Stimulated activated CD4-positive, alpha-beta T cell treated with anti-CD3 and anti-CD28 coated beads, Interleukin-15, amount 100 ng/mL, for 1 hour (primary cell): ENCODE measurements at places on chromosomes 11 and 22.

DNA sequence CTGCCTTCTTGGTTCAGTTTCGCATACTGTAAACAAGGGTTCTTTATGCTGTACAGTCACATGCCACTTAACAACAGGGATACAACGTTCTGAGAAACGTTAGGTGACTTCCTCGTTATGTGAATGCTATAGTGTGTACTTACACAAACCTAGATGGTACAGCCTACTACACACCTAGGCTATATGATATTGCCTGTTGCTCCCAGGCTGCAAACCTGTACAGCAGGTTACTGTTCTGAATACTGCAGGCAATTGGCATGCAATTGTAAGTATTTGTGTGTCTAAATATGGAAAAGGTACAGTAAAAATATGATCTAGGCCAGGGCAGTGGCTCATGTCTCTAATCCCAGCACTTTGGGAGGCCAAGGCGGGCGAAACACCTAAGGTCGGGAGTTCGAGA is 85.7 kb upstream of the PRDM11 start:
- no peak for DNase-seq

DNA sequence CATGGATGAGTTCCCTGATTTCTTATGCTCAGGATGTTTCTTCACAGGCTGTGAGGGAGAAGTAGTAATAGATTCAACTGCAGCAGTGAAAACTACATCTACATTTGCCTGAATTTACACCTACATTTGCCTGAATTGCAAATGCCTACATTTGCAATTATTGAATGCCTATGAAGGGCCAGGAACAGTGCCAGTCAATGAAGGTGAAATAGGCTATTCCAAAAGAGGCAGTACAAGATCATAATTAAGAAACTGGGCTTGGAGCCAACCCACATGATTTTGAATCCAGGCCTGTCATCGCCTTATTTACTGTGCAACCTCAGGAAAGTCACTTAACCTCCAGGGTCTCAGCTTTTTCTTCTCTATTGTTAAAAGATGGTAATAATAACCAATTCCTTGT is 1353.3 kb downstream of the FAM181B start:
- DNase-seq: no peak

DNA sequence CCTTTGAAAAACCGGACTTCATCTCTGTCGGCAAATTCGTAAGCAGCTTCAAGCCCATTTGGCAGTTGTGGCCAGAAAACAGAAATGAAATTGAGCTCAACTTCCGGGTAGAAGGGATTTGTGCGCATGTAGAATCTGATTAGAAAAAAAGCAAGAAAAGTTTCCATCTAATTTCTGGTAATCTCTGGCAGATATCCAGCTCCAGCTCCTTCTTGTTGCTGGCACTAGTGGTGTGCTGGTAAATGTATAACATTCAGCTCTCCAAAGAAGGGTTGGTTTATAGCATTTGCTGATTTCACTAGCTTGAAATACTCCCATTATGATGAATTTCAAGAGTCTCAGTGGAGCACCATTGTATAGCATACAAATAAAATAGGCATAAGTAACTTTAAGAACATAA is 5.4 kb downstream of the MMP1 start:
- DNase-seq: no peak

GRCh38 chr11:17150521-17150920 is 57.3 kb downstream of the PIK3C2A start:
- no peak for DNase-seq

DNA sequence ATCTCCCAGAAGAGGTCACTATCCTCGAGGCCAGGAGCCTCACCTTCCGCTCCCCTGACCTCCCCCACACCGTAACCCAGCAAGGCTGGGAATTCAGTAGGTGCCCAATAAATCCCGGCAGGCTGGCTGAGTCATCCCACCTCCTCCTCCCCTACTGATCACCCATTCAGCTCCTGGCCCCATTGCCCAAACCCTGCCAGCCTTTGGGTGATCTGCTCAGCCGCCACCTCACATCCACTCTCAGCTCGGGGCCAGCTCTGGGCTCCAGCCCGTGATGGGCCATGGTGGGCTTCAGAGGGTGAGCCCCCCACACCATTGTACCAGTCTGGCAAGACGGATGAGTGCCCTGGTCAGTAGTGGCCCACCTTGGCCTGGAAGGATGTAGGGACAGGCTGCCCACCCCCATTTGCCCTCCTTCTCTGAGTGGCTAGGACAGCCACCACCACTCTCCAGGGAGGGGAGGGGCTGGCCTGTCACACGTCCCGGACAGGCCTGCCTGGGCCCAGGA is 8.2 kb downstream of the TRPM5 start:
- DNase-seq: no peak

DNA sequence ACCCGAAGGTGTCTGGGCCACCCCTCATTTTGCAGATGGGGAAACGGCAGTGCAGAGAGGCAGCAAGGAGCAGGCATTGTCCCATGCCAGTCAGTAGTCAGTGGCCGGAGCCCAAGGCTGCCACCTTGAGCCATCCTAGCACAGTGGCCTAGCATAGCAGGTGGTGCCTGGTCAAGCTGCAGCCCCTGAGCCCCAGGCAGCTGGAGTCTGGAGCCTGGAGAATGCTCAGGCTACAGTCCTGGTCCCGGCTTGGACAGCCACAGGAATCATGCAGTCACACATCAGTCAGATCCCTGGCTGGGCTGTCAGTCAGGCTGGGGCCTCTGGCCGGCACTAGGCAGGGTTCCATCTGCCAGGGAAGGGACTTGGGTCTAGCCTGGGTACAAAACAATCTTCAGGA is 18.6 kb downstream of the KCNC1 start:
- no peak for DNase-seq

GRCh38 chr11:76602431-76602861 is 68.1 kb downstream of the LRRC32 start:
- no peak for DNase-seq
